ENCODE measurements at places on chromosomes 6 and 20. TPM values are rescaled to one million over a fixed set of nuclear protein-coding genes. Genes with fewer than 3 reads are reported as not detected.

- DNase-seq: peak; percentile 96
Measured at GRCh38 chr6:14542670-14543366, 425.2 kb downstream of the CD83 start.

- DNase-seq: no peak
Measured at GRCh38 chr6:6497976-6498375, 90.5 kb upstream of the LY86 start.

- DNase-seq: no peak
Measured at GRCh38 chr6:125367036-125367782, 65.4 kb upstream of the HDDC2 start.

GRCh38 chr6:30743099-30744053 is 889 bp upstream of the FLOT1 start:
- no peak for DNase-seq

DNA sequence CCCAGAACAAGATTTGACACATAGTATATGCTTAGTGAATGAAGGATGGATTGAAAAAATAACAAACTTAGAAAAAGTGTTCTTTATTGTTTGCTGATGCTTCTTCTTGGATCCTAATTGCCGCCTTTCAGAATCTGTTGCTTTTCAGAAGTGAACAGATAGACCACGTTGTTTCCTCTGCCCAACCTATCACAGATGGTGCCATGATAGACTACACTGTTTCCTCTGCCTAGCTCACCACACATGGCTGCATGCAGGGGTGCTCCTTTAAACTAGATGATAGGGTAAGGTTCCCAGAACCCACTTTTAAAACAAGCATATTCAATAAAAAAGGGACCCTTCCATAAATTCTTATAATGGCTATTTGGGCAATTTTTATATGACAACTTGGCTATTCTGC is 4.6 kb upstream of the RGS17 start:
- DNase-seq: no peak

DNA sequence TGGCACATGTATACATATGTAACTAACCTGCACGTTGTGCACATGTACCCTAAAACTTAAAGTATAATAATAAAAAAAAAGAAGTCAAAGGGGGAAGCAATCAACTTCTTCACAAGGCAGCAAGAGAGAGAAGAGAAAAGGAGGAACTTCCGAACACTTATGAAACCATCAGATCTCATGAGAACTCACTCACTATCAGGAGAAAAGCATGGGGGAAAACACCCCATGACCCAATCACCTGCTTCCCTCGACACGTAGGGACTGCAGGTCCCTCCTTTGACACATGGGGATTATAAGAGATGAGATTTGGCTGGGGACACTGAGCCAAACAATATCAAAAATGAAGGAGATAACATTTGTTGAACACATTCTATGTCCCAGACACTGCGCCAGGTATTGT is 94.8 kb upstream of the PHACTR1 start:
- DNase-seq: no peak

GRCh38 chr6:158164579-158165170 is 3.4 kb downstream of the SERAC1 start:
- no peak for DNase-seq

GRCh38 chr6:24988562-24988961 is 52.8 kb upstream of the RIPOR2 start:
- DNase-seq: no peak

Gene WFDC10B
- total RNA-seq: not detected

Gene HINT3
- total RNA-seq: 7.4 TPM

Gene CRISP2
- not detected for total RNA-seq

Gene TOX2
- total RNA-seq: not detected

Gene PRICKLE4
- total RNA-seq: not detected

Gene MAS1L
- not detected for total RNA-seq

Gene TXLNB
- total RNA-seq: not detected
